ENCODE measurements at places on chromosomes 4 and X.

DNA sequence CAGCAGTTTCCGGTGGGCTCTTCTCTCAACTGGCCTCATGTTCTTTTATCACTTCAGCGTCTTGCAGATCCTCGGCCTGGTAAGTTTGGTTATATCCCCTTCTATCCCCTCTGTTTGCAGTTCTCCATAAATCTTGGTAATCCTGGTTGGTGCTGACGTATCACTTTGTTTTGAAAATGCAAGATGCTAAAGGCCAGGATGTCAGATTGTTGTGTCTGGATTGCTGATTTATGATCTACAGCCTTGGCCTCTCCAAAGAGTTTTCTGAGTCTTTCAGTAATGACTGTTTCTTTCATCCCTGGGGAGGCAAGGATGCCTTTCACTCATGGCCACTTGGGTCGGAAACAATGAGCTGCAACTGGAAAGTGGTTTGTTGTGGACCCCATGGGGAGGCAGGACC lies 146.4 kb downstream of the AMMECR1 start:
- DNase-seq, result no peak

DNA sequence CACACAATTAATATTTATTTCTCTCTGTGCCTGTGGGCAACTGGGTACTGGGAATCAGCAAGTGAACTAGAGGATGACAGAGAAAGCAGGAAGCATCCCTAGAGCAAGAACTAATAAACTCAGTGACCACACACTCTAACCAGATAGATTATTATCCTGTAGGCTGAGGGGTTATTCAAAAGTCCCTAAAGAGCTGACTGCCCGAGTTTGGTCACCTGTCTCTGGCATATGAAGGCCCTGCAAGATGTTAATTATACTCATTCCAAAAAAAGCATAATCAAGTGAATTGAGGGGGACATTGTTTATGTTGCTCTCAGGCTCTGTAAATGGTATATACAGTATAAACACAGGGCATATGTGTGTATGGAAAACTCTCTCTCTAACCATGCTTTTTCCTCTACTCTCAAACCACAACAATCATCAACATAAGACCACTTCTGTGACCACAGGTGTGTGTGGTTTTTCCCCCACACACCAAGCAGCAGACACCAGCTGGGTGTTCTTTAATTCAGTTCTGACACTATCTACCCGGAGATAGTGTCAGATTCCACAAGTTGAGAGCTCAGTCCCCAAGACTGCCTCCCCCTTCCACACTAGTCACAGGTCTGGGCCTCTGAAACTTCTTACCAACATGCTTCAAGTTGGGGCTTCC lies 6.2 kb upstream of the HPSE start:
- DNase-seq, result no peak

- no peak for DNase-seq
These were observed 507.8 kb upstream of the INTU start for GRCh38 chr4:127124919-127125318.

- no peak for DNase-seq
These were observed at the start of gene SMR3A for GRCh38 chr4:70360460-70360859. Gene SMR3A, plus strand, starts transcription at chr4:70360760. Its CDS starts 1,356 bp downstream, at chr4:70362116.

DNA sequence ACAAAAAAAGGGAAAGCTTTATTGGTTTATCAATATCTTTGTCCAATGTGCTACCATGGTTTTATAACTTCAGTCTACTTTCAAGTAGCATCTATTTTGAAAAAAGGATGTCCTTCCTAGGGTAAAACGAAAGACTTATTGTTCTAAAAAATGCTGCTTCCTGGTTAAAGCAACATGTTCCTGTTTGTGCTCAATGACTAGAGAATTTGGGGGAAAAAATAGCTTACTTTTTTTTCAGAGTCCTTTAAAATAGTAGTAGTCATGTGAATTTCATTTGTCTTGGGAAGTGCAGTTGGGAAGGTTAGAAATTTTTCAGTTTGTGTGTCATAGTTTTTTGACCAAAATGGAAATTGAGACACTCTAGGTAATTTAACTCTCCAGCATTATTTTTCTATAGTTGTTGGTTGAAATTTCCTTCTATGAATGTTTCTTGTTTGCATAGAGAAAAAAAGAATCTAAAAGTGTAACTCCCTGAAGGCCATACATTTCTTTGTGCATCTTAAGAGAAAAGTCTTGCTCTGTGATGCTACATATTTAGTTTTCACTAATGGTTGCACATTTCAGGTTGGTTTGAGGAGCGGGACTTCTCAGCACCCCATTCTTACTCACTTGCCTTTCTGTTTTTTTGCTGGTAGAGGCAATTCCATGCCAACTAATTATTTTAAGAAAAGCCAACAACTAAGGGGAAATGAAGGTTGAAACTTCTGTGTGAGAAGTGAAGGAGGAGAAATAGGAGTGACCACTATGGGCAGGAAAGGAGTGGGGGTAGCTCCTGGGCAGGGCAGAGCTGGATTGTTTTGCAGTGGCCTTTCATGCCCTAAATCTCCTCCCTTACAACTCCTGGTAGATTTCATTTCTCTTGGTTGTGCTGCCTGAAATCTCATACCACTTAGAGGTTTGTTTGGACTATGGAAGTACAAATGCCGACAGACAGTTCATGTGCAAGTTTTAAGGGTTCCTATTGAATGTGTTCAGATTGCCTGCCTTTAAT lies 76.4 kb downstream of the RAPGEF2 start:
- no peak for DNase-seq

- no peak for DNase-seq
These were observed 31.5 kb downstream of the NALF2 start for GRCh38 chrX:69535661-69536060.

GRCh38 chr4:111628437-111628836 lies 516.8 kb upstream of the FAM241A start:
- DNase-seq, result no peak

GRCh38 chr4:159400558-159401225 lies 297.8 kb downstream of the RAPGEF2 start:
- no peak for DNase-seq

GRCh38 chrX:64439551-64439950 lies 44.3 kb upstream of the MTMR8 start:
- DNase-seq, result no peak

- no peak for DNase-seq
These were observed 73.1 kb downstream of the ADGRL3 start for GRCh38 chr4:61273233-61273632.

GRCh38 chrX:55028040-55028439 lies 2.7 kb downstream of the ALAS2 start:
- no peak for DNase-seq

- DNase-seq, result no peak
These were observed 183.6 kb upstream of the ARSJ start for GRCh38 chr4:114163051-114163450.

DNA sequence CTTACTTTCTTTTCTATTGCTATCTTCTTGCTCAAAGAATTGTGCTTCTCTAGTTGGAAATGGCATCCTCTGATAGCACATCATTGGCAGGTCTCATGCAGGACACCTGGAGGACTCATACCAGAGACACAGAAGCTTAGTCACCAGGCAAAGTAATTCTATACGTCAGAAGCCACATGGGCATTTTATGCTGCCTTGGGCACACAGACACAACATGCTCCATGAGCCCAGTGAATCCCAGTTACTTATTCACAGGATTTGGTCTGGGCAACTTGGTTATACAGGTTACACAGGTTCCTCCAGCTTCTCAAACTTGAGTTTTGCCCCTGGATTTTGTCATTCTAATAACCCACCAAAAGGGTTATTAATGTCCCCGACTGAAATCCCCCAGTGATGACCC lies 7.1 kb downstream of the RASSF6 start:
- DNase-seq, result no peak

GRCh38 chr4:173181848-173182247 lies 13.2 kb downstream of the GALNT7 start:
- DNase-seq, result no peak

DNA sequence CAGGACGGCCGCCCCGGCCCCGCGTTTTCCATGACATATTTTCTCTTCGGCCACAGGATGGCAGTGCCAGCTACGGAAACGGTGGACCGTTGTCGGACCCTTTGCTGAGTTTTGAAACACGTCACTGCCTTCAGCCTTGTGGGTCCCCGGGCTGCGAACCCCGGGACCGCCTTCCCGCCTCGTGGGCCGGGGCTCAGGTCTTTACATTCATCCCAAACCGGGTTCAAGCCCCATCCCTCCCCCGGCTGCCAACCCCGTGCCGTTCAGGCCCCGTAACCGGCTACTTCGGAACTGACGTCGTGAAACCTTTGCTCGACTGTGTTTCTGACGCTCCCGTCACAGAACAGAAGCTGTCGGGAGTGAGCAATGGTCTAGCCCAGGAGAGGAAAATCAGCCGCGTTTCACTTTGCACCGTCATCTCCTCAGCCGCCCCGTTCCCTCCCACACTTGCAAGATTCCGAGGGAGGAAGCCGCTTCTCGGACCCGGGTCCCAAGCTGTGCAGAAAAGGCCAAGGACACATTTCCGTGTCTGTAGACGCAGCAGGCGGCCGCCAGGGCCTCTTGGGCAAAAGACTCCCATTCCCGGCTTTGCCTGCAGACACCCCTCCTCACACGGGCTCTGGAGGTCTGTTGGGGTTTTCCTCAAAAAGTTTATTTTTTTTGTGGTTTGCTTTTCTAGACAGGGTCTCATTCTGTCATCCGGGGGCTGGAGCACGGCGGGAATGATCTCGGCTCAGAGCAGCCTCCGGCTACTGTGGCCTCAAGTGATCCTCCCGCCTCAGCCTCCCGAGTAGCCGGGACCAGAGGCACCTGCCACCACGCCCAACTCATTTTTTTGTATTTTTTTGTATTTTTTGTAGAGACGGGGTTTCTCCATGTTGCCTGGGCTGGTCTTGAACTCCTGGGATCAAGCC lies 41.4 kb upstream of the PPP2R3B start:
- no peak for DNase-seq

DNA sequence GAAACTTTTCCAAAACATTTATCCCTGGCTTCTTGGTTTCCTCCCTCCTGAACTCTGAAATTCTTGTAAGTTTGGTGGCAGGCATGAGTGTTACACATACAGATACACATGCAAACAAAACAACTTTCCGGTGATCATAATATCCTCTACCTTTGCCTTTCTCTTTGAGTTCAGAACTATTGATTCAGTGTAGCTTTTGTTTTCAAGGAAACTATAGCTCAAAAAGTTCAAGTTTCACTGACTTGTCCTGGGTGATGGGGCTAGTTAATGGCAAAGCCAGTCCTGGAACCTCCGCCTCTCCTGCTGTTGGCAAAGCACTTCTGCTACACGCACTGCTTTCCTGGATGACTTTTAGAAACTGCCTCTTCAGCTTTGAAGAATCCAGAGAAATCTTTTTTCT lies 177.3 kb upstream of the FAT1 start:
- DNase-seq, result no peak

DNA sequence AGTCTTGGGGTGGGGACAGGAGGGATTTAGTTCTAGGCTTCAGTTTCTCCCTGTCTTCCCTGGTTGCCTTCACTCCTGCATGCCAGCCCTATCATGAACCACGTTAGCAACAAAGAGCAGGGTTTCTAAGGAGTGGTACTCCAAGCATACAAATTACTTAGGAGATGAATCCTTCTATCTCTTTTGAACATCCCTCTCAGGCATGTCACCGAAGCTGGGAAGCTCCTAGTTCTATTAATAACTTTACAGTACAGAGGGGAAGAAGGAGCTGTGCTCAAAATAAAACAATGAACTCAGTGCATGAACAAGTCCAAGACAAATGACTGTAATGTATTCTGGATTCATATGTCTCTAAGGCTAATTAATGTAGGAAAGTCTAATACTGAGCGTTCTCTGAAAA lies 450.6 kb upstream of the RASGEF1B start:
- DNase-seq, result no peak

- DNase-seq, result no peak
These were observed 174.5 kb downstream of the SMIM20 start for GRCh38 chr4:26088433-26088928.

GRCh38 chr4:48854982-48855381 lies 24.1 kb downstream of the OCIAD1 start:
- DNase-seq, result no peak

DNA sequence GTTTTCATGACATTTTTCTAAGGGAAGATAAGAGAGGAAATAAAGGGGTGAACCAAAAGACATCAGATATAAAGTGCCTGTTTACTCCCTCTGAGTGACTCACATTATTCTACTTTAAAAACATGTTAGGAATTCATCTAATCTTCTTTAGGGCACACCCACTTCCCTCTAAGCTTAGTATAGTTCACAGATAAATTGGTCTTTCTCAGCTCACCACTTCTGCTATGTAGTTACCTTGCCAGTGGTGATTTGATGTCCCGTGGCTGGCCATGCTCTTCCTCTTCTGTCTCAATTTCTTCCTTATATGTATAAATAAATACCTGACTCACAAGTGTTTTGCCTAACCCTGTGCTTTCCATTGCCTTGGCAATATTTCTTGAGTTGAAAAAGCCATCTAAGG lies 96.8 kb downstream of the PDLIM5 start:
- DNase-seq, result no peak

- no peak for DNase-seq
These were observed 681.4 kb downstream of the GABRG1 start for GRCh38 chr4:45442466-45442865.

DNA sequence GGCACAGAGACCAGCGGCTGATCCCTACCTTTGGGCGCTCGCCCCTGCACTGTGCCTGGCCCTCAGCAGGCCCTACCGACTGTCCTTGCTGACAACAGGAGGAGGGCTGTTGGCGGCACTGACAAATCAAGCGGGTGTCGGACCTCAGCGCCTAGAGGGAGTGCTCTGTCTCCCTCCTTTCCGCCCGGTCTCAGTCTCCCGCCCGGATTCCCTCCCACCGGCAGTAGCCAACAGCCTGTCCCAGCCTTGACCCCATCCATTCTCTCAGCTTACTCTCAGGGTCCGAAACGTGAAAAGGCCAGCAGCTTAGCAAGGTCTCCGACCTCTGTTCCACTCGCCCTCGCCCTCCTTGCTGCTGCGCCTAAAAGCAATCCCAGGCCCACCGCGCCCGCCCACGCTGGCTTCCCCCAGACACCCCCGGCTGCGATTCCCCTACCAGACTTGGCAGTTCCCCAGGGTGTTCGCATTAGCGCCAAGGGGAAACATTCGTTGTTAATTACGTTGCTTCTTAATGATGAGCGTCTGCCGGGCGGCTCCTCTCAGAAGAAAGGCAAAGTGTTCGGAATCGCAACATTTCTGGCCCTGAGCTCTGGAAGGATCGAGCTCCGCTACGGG lies 96.2 kb downstream of the SOWAHB start:
- no peak for DNase-seq

- DNase-seq, result no peak
These were observed 86.1 kb downstream of the ADRA2C start for GRCh38 chr4:3852309-3852708.

- DNase-seq, result no peak
These were observed 387.8 kb downstream of the PRR32 start for GRCh38 chrX:127207326-127207725.

- no peak for DNase-seq
These were observed 13.0 kb downstream of the SLC16A2 start for GRCh38 chrX:74434336-74434735.

DNA sequence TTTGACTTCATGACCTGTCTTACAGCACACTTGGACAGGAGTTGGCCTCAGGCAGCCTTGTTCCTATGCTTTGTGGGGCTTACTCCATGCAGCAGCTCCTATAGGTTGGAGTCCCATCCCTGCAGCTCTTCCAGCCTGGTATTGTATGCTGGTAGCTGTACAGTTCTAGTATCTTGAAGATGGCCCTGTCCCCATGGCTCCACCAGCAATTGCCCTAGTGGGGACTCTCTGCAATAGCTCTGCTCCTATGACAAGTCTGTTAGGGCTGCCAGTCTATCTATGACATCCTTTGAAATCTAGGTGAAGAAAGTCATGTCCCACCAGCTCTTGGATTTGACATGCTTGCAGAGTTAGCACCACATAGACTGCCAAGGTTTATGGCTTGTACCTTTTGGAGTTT lies 252.6 kb downstream of the ANTXR2 start:
- no peak for DNase-seq

Data from H54 (cell line).